ENCODE measurements at places on chromosomes 2 and 18.

GRCh38 chr2:100413571-100413970 lies 3.9 kb downstream of the CHST10 start:
- DNase-seq = no peak

- DNase-seq = peak; percentile 29
Observed at GRCh38 chr2:68643011-68643873, at the start of gene PROKR1. PROKR1 (plus strand) TSS chr2:68643579; CDS start chr2:68645822, 2,243 bp downstream.

- no peak for DNase-seq
Observed at GRCh38 chr18:79819064-79819967, 21.6 kb downstream of the KCNG2 start.

- DNase-seq = no peak
Observed at GRCh38 chr18:23872701-23873550, 141.6 kb upstream of the TTC39C start.

DNA sequence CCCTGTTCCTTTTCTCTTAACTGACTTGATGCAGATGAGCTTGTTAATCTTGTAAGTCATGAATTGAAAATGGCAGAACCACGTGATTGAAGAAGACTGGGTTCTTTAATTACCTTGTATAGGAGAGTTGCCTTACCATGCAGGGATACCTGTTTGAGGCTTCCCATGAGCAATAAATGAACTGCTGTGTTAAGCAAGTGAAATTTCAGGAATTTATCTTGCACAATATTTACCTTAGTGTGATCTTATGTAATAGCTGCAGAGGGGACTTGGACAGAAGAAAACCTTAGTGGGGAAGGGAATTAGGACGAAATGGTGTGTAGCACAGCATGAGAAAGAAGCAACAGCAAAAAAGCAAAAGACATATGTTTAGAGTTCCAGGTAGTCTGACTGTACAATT lies 384.0 kb upstream of the TMEFF2 start:
- no peak for DNase-seq

- no peak for DNase-seq
Observed at GRCh38 chr2:12059616-12060441, 313.4 kb downstream of the LPIN1 start.

GRCh38 chr18:67354692-67355091 lies 161.8 kb downstream of the DSEL start:
- DNase-seq = no peak

GRCh38 chr2:241546771-241547498 lies 11.6 kb upstream of the BOK start:
- DNase-seq = no peak

GRCh38 chr2:241734208-241734466 lies 293 bp upstream of the D2HGDH start:
- no peak for DNase-seq

DNA sequence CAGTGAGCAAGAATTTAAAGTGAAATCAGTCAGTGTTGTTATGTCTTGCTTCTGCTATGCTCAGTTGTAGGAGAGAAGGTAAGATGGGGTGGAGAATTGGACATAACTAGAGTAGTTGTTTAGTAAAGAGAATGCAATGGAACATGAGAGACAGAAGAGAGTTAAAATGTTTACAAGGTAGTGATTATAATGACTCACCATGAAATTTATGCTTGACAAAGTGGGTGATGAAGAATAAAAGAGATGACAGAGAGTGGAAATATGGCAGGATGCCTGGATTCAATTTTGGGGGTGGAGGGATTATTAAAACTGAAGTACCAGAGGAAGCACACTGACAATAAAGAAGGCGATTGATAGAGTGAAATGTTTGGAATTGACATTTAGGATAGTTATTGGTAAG lies 10.6 kb downstream of the SCG2 start:
- no peak for DNase-seq

All from B cell (primary cell).